Ascending aorta (tissue), 2 donors: ENCODE measurements at places on chromosomes 7 and 10. TPM values are rescaled to one million over a fixed set of nuclear protein-coding genes. Genes with fewer than 3 reads are reported as not detected.

The UNCX gene
- not detected for total RNA-seq

The CALML3 gene
- total RNA-seq = not detected

The CFAP69 gene
- 0.85 TPM for total RNA-seq

The PLXNA4 gene
- 27.1 TPM for total RNA-seq

DNA sequence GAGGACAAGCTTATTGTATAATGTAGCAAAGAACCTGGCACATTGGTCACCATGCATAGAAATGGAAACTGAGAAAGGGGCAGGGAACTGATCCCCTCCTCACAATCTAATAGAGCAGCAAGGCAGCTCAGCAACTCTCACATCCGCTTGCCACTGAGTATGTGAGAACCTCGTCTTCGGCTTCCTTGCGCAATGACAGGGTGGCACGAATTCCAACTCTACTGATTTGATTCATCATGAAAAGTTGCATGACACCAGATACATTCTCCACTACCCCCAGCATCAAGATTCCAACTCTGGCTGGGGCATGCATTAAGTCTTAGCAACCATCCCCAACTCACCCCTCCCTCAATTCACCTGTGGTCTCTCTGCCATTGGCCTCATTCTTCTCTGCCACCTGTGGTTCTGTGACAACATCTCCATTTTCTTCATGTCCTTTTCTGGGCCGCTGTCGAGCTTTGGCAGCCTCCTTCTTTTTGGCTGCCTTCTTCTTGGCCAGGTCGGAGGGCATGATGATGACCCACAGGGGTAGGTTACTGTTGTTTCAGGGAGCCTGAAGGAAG is 976 bp downstream of the ABCF2 start:
- DNase-seq = no peak

DNA sequence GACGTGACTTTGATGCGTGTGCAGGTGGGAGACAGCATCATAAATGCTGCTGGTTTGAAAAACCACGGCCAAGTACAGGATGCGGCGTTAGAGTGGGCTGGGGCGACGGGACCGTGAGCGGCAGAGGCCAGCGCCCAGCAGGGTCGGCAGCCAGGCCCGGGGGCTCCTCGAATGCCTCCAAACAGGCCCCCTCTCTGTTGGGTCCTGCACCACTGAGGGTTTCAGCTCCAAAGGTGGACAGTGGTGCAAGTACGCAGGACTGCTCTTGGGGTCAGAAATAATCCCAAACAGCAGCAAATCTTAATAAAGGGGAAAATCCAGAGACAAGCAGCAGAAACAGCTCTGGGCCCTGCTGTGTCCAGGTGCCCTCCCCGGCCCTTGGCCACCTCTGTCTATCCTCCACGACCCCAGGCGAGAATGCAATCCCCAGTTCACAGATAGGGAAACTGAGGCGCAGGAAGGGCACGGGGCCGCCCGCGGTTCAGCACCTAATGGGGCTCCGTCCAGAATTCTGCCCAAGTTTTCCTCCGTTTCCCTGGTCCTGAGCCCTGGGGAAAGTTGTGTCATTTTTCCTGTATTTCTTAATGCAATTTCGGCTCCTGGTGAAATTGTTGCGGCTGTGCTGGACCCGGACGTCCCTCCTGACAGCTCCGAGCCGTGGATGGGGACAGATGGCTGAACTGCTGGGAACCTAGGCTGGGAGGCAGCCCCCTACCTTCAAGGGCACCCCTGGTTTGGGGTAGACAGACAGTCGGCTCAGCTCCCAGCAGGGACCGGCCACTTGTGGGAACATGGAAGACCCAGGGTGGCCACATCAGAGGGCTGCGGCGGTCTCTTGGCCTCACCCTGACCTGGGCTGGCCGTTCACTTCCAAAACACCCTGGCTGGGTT is 97.4 kb downstream of the FOXL3 start:
- DNase-seq = peak; percentile 28

GRCh38 chr10:71433768-71434744 is 37.3 kb downstream of the CDH23 start:
- no peak for DNase-seq

DNA sequence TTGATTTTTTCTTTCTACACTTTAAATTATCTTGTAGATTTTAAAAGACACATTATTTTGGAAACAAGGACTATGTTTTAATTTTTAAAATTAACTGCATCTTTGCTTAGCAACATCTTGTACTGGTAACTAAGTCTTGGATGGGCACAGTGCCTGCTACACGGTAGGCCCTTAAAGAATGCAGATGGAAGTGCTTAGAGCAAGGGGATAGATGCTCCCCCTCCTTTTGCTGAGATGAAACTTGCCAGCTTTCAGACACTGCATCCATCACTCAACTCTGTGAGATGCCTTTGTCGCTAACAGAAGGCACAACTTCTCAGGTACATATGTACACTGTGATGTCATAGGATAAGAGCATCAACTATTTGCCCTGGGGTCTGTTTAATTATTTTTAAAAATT is 103.9 kb downstream of the LRRC18 start:
- no peak for DNase-seq

DNA sequence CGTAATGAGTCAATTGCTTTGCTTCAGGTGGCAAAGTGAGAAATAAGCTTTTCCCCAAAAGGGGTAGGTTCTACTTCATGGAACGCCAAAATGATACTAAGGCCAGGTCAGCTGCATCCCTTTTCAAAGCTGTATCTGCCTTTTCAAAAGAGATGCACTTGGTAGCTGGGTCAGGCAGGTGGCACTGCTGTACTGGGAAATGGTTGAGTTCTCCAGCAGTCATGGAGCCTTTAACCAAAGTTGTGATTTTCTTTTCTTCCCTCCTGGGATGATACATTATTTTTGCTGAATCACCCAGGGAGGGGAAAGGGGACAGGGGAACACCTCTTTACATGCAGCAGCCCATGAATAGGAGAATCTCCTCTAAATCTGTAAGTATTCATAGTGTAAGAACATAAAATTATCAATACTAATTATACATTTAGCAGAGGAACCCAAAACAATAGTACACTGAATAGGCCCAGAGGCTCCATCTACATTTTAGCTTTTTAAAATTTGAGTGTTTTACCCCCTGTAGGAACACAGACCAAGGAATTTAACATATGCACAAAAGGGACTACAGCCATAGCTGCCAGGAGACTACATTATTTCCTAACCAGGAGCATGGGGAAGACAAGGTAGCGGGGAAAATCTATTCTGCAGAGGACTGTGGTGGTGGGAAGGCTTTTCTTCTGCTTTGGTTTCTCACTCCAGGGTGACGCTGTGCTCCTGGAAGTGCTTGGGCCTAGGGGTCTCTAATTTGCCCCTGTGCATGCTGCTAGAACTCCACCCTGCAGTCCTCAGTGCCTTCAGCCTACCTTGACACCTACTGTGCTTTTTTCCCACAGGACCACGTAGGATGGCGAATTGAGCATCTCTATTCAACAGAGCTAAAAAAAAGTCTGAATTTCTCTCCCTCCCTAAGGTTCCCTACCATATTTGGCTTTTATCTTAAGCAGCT is 6.4 kb upstream of the GPR22 start:
- no peak for DNase-seq

GRCh38 chr10:86670876-86671275 is 2.6 kb downstream of the LDB3 start:
- DNase-seq = no peak

- no peak for DNase-seq
These were observed 43.9 kb upstream of the GPAM start for GRCh38 chr10:112227331-112227987.
